ENCODE measurements at places on chromosomes 1 and 21. TPM values are rescaled to one million over a fixed set of nuclear protein-coding genes. Genes with fewer than 3 reads are reported as not detected.

DNA sequence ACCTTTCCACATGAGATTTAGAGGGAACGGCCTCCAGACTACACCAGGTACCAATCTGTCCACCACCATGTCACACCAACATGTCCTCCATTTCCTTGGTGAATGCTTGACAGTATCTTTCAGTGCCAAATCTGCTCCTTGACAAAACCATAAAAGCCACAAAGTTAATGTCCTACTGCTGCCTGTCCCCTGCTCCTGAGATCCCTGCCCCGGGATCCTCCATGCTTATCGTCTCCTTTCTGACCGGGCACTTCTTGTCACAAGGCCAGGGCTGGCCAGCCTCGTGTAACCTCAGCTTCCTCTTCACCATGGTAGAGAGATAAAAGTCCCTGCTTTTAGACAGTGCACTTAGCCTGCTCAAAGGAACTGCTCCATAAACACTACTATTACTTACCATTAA lies 136.2 kb downstream of the NAV1 start:
- no peaks in the 10 kb centered on the region for H3K27me3 ChIP-seq
- DNase-seq = no peak
- H3K4me3 ChIP-seq = no peak overlapping the region
- peaks cover 2% of the 10 kb centered on the region for H3K36me3 ChIP-seq
- H3K4me1 ChIP-seq = peaks cover 37% of the 10 kb centered on the region

DNA sequence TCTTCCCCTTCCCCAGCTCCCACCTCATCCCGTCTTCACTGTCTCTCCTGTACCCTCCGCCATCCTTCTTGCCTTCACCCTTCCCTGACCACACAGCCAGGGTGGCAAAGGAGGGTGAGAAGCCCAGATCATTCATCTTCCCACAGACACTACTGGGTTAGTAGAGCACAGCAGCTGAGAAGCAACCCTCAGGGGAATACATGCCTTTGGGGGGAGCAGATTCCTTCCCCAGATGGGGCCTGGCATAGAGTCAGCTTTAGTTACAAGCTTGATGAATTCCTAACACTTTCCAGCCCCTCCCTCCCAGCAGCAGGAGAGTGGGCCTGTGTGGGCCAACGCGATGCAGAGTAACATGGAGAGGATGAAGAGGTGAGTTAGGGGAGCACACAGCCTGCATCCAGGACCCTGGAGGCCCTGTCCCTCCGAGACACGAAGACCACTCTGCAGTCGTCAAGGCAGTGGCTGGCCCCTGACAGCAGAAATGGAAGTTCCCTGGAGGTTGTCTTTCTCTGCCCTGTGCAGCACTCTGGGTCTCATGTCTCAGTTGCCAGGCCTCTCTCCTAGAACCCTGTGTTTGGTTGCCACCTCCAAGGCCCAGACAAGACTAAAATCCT lies 8.8 kb upstream of the BTG2 start:
- H3K27ac ChIP-seq = no peak overlapping the region
- H3K4me3 ChIP-seq = no peak overlapping the region
- H3K27me3 ChIP-seq = peaks cover 51% of the 10 kb centered on the region
- no peaks in the 10 kb centered on the region for H3K36me3 ChIP-seq
- no peak for DNase-seq

DNA sequence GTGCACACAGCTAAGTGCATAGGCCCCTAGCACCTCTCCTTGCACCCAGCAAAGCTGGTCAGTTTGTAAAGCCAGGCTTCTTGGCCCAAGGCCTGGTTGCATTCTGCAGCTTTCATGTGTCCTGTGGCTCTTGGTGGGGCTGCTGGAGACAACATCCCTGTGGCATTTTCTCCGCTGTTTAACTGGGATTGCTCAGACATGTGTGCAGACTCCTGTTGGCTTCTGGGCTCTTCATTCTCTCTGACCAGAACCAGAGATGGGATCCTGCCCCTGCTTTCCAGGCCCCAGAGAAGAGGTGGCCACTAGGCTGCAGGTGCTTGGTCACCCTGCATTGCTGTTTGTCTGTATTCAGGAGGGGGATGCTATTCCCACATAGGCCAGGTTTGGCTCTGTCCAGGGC lies 50.8 kb downstream of the FAM78B start:
- no peak overlapping the region for H3K4me3 ChIP-seq

DNA sequence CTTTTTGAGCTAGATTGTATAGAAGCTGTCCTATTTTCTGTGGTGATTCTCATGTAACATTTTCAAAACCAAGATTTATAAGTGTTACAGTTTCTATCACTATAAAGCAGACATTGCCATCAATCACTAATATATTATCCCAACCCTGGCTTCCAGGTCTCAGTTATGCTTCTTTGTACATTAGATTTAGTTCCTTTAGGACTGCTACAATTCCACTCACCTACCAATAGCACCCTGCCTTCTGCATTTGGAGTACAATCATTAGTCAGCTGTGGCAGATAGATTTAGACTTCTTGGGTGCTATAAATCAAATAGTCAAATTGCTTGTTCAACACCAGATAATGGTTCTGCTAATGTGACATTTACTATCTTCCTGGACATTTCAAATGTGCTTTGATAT lies 281.6 kb downstream of the BRINP3 start:
- no peak overlapping the region for H3K4me3 ChIP-seq
- no peak for DNase-seq
- no peaks in the 10 kb centered on the region for H3K27me3 ChIP-seq
- no peak overlapping the region for H3K27ac ChIP-seq

The RIPPLY3 gene
- total RNA-seq = not detected

The CTH gene
- total RNA-seq = 2.7 TPM

The HLX gene
- 4.3 TPM for total RNA-seq

The PPM1J gene
- 1.4 TPM for total RNA-seq
